ENCODE measurements at places on chromosomes 1 and 21.

DNA sequence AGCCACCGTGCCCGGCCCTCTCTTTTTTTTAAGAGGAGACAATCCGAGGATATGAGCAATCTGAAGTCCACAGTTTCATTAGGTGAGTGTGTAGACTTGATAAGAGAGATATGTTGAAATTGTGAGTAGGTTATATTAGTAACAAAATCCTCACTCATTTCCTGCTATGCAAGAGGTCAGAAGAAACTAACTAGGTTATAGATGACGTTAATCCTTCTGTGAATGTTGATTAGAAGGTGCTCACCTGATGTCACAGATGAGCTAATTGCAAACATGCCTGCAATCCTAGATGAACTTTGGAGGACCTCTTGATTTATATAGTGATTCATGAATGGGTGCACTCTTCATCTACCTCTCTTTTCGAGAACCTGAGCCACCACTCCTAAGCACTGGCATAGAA lies 29.3 kb downstream of the NTMT2 start:
- DNase-seq, result no peak

DNA sequence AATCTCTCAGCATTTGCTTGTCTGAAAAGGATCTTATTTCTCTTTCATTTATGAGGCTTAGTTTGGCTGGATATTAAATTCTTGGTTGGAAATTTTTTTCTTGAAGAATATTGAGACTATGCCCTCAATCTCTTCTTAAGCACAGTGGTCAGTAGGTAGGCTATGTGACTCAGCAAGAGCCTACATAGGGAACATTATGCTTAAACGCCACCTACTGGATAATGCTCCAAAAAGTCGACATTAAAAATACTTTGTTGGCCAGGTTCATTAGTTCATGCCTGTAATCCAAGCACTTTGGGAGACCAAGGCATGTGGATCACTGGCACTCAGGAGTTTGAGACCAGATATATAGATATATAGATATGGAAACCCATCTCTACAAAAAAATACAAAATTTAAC lies 678.0 kb upstream of the USP24 start:
- DNase-seq, result no peak

- no peak for DNase-seq
These were observed 33.4 kb upstream of the ARHGAP29 start for GRCh38 chr1:94270801-94271203.

DNA sequence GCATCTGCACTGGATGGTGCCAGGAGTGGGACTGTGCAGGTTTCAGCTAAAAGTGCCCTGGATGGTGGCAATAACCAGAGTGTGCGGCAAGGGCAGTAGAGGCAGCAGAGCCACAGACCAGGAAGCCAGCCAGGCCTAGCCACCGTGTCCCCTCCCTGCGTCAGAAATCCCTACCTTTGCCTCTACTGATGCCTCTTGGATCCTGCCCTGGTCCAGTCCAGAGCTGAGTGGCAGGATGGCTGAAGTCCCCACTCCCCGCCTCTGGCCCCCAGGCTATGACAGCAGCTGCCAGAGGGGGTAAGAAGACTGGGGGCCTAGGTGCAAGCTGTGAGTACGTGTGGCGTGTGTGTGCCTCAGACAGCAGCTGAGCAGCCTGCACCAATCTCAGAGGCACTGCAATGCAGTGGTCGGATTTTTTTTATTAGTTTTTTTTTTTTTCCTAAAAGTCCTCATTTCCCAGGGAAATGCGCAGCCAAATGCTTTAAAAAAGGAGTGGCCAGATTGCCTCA lies 51.9 kb downstream of the SYT2 start:
- DNase-seq, result no peak

DNA sequence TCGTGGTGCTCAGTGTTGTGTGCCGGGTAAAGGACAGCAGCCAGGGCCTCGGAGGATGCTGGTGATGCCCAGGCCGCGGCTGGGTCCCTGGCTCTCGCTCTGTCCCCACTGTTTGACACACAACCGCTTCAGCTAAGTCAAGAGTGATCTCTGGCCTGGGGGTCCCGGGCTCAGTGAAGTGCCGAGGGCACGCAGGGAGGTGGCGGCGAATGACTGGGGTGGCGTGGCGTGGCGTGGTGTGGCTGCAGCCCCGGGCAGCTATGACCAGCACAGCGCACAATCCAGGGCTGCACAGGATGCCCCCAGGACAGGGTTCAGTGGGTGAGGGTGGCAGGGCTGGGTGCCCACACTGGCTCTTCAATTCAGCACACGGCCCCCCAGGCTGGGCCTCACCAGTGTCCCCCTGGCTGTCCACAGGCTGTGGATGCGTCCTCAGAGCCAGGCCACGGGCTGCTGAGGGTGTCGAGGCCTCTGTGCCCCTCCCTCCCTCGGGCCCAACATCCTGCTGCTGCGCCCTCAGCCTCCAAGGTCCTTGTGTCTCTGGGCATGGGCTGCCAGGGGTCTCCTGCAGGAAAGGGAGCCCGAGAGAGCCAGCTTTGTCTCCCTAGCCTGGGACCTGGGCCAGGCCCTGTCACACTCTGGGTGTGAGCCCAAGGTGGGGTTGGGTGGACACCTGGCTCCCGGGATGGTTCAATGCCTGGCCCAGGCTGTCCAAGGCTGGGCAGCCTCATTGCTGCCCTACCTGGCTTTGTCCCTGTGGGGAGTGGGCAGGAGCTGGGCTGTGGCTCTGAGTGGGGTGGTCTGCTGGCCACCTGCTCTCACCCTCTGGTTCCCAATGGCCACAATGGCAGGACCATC lies 12.0 kb upstream of the SKI start:
- no peak for DNase-seq

DNA sequence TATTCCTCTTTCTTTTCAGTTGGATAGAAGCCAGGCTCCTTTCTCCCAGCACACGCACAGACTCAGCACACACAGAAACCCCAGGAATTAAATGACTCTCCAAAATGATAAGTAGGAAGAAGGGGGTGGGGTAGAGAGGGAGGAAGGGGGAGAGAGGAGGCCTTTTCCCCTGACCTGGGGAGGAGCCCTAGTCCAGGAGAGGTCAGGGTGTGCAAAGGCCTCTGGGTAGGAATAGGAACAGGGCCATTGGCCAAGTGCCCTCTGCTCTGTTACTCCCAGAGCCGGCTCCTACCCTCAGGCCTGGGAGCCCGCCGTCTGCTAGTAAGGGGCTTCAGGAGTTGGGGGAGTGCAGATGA lies 35.6 kb upstream of the PUM1 start:
- DNase-seq, result no peak

GRCh38 chr1:34845131-34845901 lies 14.2 kb downstream of the SMIM12 start:
- no peak for DNase-seq
